ENCODE measurements at places on chromosomes 13 and 19.

DNA sequence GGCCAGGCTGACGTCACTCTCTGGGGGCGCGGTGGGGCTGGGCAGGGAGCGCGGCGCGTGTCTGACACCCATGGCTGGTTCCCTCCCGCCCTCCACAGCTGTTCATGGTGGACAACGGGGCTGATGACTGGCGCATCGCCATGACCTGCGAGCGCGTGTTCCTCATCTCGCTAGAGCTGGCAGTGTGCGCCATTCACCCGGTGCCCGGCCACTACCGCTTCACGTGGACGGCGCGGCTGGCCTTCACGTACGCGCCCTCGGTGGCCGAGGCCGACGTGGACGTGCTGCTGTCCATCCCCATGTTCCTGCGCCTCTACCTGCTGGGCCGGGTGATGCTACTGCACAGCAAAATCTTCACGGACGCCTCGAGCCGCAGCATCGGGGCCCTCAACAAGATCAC is 14.7 kb downstream of the KCNN1 start:
- no peak for DNase-seq

DNA sequence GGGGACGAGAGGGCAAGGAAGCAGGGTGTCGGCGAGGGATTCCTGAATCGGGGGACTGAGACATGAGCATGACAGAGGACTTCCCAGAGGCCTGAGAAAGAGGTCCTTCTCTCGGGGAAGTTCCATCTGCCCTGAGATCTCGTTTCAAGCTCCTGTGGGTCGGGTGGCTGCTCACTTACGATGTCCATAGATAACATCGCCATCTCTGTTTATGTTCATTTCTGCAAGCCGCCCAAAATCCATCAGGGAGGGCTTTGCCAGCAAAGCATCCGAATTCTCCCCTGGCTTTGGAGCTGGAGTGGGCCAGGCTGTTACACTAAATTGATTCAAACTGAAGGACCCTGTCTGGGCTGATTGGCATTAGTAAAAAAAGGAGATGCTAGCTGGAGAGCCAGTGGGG is 5.9 kb downstream of the DMKN start:
- no peak for DNase-seq

DNA sequence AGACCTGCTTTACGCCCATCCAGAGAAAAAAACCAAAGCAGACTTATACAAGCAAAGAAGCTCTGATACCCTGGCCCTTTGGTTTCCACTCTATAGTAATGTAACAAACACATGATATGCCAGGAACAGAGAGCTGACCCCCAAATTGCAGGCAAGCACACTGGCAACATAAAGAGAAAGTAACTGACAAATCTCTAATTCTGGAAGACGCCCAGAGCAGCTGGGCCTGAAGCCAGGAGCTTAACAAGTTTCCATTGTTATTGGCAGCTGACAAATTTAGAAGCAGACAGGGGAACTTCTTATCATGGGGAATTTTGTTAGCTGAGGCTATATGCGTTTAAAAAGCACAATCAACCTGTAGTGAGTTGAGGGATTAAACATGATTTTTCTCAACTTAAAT is 158.0 kb downstream of the DLEU7 start:
- DNase-seq: no peak

DNA sequence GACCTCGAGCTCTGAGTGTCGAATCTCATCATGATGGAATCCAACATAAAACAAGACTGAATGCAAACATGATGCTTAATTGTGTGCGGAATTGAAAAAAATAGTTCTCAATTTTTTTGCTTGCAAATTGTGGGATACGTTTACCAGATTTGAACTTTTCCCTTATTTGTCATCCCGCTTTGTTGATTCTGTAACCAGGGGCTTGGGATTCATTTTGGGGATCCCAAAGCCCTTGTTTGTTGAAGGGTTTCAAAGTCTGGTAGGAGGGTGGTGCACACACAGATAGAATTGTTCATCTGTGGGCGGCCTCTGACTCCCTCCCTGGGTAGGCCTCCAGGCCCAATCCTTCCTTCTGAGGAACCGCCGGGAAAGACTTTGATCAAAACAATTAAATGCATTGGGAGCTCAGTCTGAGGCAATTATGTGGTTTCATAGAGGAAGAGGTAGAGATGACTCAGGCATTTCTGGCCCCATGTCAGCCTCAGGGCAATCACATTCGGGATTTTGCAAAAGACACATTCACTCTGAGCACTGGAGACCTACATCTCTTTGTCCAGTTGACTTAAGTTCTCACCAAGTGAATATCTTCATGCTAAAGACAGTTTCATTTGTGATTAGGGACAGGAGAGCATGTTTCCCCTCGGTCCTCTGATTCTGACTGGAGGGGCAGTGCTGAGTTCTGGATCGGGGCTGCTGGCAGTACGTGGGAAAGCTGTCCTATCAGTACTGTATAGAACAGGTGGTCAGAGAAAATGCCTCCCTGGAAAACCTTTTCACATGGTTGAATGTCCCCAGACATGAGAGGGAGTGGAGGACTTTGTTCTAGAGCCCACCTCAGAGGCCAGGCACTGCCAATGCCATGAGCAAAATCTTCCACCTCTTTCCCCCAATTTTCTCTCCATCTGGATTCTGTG is 27.8 kb upstream of the IGFL4 start:
- DNase-seq: no peak

DNA sequence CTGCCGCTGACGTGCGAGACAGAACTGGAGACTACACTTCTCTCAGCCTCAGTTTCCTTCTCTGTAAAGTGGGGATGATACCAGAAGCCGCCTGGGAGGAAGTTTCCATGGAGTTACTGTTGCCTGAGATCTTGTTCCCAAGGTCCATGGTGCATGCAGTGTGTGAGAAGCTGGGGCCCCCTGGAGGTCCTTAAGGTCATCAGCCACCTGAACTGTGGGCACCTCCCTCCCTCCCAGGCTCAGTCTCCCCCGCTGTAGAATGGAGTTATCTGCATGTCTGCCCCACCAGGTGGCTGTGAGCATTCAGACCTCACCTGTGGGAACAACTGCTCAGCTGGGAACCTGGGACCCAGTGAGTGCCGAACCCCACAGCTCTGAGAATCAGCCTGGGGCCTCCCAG is 2.7 kb downstream of the CRX start:
- no peak for DNase-seq

- no peak for DNase-seq
Observed at GRCh38 chr19:14992780-14993179, 13.1 kb upstream of the SLC1A6 start.

DNA sequence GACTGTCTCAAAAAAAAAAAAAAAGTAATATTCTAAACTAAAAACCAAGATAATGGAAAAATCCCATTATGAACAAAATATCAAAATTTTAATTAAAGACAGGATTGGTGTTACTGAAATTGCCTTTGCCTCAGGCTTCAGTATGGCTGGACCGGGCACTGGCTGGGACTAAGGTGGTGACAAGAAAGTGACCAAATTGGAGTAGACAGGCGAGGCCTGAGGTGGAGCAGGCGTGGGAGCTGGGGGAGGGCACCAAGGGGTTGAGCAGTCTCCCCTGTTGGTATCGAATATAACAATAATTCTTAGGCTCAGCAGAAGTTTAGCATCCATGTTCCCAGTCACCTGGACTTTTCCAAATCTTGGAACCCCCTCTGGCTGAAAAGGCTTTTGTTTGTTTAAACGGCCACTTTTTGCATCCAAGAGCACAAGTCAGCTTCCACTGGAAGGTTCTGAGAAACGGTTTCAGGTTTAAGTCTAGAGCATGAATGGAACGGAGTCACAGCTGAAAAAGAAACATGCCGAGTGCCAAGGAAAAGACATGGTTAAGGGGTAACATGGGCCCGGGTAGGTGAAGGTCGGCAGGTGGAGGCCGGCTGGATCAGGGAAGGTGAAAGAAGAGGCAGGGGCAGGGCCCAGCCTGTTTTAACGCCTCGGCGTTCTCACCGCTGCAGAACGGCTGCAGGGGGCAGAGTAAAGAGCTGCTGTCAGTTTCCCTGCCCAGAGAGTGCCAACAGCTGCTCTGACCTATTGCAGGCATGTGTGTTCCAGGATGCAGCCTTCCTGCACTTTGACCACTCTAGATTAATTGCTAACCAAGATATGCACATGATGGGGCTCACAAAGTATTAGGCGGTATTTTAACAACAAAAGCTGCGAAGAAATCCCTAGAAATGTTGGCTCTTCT is 104.4 kb downstream of the TM9SF2 start:
- DNase-seq: no peak
